ENCODE measurements at places on chromosomes 5 and 9. TPM values are rescaled to one million over a fixed set of nuclear protein-coding genes. Genes with fewer than 3 reads are reported as not detected.

CDX1 gene
- not detected for total RNA-seq

C5 gene
- 2.8 TPM for total RNA-seq

IFNB1 gene
- total RNA-seq, result not detected

GLRA1 gene
- not detected for total RNA-seq

DMRTA1 gene
- total RNA-seq, result 0.17 TPM
